ENCODE measurements at places on chromosomes 2 and 18.

- no peak for DNase-seq
These were observed 56.9 kb downstream of the WDR75 start for GRCh38 chr2:189498205-189498604.

GRCh38 chr18:46264255-46264654, 160.1 kb downstream of the HAUS1 start:
- DNase-seq = peak; percentile 70

DNA sequence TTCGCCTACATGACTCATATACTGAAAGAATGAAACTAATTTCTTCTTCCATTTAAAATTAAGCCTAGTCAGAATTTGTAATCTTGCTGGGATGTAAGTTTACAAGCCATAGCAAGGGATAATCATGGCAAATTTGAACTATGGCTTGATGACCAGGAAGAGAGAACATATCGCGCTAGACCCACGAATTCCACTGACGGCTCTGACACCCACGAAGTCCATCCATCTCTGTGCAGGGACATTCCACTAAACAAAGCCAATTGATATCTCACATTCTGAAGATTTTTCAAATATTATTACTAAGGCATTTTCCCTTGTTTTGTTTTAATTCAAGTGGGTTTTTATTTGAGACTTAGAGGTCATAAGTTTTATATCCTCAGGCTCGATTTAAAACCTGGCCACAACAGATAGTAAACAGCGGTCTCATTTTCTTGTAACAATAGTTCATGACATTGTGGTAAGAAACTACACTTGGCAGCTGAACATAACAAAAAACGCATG, 113.0 kb downstream of the QPCT start:
- no peak for DNase-seq

DNA sequence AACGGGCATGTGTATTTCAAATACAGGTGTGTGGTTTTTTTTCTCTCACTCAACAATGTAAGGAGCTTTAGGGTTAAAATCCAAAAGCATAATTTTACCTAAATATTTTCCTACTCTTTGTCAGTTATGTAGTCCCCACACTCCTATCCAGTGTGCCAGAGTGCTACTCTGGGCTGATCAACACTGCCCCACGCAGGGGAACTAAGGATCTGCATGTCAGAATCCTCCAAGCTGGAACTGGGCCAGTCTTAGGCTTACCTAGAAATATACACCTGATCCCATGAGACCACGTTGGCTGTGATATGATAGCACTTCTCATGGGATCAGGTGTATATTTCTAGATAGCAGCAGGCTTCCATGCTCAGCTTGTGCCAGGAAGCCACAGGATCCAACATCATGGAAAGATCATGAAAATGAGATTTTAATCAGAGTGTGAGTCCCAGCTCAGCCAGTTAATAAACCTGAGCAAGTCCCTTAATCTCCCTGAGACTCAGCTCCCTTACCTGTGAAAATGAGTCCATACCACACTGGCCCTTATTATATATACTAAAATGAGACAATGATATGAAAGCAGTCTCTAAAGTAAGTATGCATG, 29.7 kb downstream of the CCDC141 start:
- peak; percentile 24 for DNase-seq

- no peak for DNase-seq
These were observed 184.1 kb upstream of the HS6ST1 start for GRCh38 chr2:128502638-128503246.

GRCh38 chr2:120224256-120224655, 1.1 kb upstream of the TMEM185B start:
- no peak for DNase-seq

DNA sequence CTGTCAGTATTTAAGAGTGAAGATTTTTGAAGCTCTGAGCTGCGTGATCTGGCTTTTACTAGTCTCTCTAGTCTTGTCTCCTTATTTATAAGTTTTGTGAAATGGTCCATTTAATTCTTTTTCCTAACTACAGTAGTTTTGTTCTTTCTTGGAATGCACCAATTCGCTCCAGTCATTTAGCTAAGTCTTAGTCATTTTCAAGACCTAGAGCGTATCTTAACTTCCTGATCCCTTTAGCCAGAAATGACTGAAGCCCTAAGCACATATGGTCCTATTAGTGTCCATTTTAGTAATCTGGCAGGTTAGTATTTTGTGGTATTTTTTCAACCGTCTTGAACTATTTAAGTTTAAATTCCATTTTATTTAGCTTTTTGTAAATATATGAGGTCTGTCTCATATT, 3.6 kb downstream of the BIRC6 start:
- DNase-seq = no peak

GRCh38 chr2:175576270-175576669, 394.8 kb upstream of the ATP5MC3 start:
- no peak for DNase-seq

GRCh38 chr2:179558010-179558934, 293.6 kb upstream of the SESTD1 start:
- DNase-seq = no peak

- no peak for DNase-seq
These were observed 62.7 kb upstream of the NRP2 start for GRCh38 chr2:205619600-205619999.

DNA sequence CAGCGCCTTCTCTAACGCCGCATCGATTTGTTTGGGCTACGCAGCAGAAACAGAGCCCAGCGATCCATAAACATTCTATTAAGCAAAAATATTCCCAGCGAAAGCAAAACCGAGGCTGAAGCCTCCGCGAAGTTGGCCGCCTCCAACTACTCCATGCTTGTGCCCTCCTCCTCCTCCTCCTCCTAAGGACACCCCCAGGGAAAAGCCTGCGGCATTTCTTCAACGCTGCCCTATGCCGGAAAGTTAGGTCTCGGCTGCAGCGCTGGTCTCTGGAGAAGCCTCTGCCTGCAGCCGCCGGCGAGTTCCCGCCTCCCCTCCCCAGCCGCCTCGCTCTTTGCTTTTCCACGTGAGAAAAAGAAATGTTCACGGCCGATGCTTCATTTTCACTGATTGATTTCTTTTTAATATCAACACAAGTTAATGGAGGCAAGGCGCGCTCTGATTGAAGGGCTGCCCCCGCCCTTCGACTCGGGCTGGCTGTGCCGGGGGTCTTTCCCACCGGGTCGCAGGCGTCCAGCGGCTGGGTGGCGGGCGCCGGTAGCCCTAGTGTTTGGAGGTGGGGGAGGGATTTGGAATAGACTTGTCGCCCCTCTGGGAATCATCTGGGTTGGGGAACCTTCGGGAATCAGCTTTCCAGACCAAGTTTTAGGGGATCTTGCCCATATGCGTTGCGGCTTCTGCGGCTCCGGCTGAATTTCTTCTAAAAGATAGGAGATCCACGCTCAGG, 3.9 kb downstream of the NRP2 start:
- no peak for DNase-seq

DNA sequence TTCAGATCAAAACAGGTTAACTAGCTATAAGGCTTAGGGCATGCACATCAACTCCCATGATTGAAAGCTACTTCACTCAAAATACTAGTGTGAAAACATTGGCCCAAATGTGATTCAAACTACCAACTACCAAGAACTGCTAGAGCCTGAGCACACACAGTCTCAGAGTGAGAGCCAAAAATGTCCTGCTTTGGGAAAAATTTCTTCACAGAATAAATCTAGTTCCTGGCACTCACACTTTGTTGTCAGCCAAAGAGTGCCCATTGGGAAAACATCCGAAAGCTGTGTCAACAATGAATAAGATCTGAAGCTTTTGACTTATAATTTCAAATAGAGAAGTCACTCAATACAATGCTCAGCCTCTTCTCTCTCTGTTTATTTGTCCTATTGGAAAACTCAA, 182.7 kb downstream of the LRATD1 start:
- DNase-seq = no peak

DNA sequence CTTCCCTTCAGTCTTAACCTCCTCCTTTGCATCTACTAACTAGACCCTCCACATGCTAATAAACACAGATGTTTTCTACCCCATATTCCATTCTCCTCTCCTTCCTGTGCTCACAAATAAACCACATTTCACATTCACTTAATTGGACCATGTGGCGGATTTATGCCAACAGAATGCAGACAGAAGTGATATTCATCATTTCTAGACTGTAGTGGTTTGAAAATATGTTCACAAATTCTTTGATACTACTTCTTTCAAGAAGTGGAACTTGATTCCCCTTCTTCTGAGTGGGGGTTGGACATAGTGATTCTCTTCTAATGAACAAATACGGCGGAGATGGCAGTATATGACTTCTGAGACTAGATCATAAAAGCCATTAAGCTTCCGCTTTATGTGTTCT, 73.5 kb upstream of the SPTBN1 start:
- no peak for DNase-seq

DNA sequence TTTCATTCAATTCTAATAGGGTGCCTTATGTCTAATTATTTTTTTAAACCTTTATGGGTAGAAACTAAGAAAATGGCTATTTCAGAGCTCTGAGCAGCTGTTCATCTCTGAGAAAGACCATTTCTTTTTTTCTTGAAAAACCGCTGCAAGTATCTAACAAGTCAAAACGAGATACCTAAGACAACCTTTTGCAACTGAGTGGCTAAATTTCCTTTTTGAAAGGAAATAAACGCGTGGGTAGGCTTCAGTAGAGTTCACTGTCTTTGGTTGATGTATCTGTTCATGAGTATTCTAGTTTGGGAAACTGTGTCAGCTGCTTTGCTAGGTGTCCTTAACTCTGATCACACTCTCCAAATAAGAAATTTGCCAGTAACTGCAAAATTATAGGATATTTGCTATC, 104.3 kb upstream of the LINC00305 start:
- no peak for DNase-seq

DNA sequence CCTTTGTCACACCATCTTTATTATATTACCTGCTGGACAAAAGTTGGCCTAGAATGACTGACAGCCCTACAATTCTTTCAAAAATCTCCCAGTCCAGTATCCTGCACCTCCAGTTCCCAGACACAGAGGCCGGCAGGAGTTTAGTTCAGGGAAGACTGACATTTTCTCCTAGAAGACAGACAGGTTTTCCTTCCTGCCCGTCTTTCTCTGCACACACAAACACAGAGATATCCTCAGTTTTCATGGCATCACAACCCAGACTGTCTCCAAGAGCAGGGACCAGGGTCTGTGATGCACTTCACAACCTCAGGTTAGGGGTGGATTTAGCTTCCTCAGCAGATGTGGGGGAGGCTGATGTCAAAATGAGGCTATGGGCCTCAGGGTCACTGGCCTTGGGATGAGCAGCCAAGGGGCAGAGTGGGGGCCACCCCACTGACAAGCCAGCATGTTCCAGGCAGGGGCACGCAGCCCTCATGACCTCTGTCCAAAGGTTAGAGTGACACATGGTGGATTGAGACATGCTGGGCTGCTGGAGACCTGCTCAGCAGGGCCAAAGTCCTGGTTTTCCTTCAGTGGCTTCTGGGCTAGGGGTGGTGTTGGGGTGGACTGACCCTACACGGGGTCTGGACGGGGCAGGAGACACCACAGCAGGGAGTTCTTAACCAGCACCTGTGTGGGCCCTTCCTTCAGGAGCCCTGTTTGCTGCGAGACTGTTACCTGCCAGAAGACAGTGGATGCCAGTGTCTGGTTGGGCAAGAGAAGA, 70.5 kb downstream of the SFXN5 start:
- no peak for DNase-seq

- no peak for DNase-seq
These were observed 22.6 kb upstream of the AGAP1 start for GRCh38 chr2:235471186-235471747.

GRCh38 chr2:128838244-128838643, 519.6 kb upstream of the HS6ST1 start:
- no peak for DNase-seq

GRCh38 chr2:171225302-171225980, 64.7 kb upstream of the TLK1 start:
- no peak for DNase-seq

DNA sequence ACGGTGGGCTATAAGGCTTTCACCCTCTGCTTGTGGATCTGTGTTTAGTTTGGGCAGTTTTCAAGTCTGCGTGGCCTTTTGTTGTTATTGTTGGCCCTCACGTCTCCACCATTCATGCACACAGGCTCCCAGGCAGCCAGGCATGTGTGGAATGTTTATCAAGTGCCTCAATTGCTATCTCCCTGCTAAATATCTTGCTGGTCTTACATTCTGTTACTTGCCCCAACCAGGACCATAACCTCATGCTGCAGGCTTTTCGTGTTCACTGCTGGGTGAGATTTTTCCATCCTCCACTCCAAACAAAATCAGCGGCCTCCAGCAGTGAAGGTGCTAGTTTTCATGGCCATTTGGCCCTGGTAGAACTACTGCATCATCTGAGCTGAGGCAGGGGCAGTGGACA, 63.0 kb upstream of the DSC1 start:
- DNase-seq = no peak

GRCh38 chr2:190050001-190050400, 12.5 kb downstream of the MSTN start:
- no peak for DNase-seq

Data from CD4-positive, alpha-beta T cell treated with Interleukin-4 for 4 hours (primary cell).